Mesothelial cell of epicardium (in vitro differentiated cells): ENCODE measurements at places on chromosomes 7 and 10.

GRCh38 chr10:32347363-32348022, 535 bp upstream of the EPC1 start:
- H3K4me3 ChIP-seq = peak overlapping the region; percentile 52
- H3K4me1 ChIP-seq = peaks cover 48% of the 10 kb centered on the region
- H3K27me3 ChIP-seq = no peaks in the 10 kb centered on the region
- peaks cover 3% of the 10 kb centered on the region for H3K36me3 ChIP-seq

- no peaks in the 10 kb centered on the region for H3K36me3 ChIP-seq
- peaks cover 27% of the 10 kb centered on the region for H3K4me1 ChIP-seq
- no peak overlapping the region for H3K4me3 ChIP-seq
- H3K27ac ChIP-seq = no peak overlapping the region
- H3K27me3 ChIP-seq = peaks cover 46% of the 10 kb centered on the region
- DNase-seq = no peak
These were observed 251.7 kb upstream of the PITRM1 start for GRCh38 chr10:3424111-3424851.

DNA sequence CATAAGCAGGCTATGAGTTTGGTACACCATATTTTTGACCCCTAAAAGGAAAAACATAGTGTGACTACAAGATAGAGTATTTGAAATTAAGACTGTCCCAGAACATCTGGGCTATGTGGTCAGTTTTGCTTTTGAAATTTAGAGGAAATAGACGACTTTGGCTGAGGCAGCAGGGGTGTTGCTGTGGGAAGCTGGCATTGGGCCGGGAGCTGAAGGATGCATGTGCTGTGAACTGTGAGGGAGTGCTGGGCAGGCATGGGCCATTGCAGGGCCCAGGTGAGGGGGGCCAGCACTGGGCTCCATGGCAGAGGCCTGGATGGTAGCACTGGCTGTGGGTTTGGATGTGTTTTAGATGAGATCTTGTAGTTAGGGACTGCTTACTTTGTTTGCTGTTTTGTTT, 168.3 kb downstream of the BMPER start:
- H3K36me3 ChIP-seq = no peaks in the 10 kb centered on the region
- no peak for DNase-seq
- H3K4me3 ChIP-seq = no peak overlapping the region
- H3K27ac ChIP-seq = no peak overlapping the region

DNA sequence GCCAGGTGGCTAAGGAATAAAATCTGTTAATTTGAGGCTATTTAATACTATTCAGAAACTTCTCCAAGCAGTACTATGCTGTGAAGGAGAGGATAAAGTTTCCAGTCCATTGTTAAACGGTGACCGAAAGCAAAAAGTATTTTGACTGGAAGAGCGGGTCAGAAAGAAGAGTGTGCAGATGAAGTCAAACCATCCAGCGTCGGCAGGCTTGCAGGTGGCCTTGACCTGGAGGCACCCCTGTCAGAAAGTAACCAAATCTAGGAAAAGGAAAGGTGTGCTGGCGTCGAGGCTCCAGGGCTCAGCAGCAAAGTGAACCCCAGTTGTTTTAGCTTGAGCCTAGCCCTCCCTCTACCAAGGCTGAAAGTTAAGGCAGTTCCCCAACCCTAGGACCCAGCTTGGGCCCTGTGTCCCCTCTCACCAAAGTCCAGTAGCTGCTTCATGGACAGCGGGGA, 544 bp downstream of the PDK4 start:
- peak overlapping the region; percentile 90 for H3K4me3 ChIP-seq
- peaks cover 13% of the 10 kb centered on the region for H3K4me1 ChIP-seq
- H3K27ac ChIP-seq = no peak overlapping the region
- H3K36me3 ChIP-seq = no peaks in the 10 kb centered on the region
- no peak for DNase-seq
- peaks cover 22% of the 10 kb centered on the region for H3K27me3 ChIP-seq

- no peak for DNase-seq
- peaks cover 5% of the 10 kb centered on the region for H3K4me1 ChIP-seq
- H3K4me3 ChIP-seq = no peak overlapping the region
- no peak overlapping the region for H3K27ac ChIP-seq
These were observed 357.3 kb downstream of the BBS9 start for GRCh38 chr7:33486633-33487032.

DNA sequence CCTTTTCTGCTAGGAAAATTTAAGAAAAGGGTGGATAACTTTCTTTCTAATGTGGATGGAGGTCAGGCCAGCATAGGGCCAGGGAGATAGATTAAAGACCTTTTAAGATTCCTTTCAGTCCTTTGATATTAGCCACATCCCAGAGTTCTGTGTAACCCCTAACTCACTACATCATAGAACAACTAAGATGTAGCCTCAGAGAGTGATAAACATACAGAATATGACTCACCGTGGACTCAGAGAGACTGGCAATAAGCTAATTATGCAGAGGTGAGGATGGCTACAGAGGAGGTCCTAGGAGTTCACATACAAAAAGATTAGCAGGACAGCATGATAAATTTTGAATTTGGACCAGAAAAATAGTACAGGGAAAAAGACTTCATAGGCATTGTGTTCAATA, 141.0 kb downstream of the AOAH start:
- H3K36me3 ChIP-seq = no peaks in the 10 kb centered on the region
- H3K27me3 ChIP-seq = peaks cover 5% of the 10 kb centered on the region
- H3K4me1 ChIP-seq = no peaks in the 10 kb centered on the region
- DNase-seq = no peak
- no peak overlapping the region for H3K4me3 ChIP-seq
- no peak overlapping the region for H3K27ac ChIP-seq

DNA sequence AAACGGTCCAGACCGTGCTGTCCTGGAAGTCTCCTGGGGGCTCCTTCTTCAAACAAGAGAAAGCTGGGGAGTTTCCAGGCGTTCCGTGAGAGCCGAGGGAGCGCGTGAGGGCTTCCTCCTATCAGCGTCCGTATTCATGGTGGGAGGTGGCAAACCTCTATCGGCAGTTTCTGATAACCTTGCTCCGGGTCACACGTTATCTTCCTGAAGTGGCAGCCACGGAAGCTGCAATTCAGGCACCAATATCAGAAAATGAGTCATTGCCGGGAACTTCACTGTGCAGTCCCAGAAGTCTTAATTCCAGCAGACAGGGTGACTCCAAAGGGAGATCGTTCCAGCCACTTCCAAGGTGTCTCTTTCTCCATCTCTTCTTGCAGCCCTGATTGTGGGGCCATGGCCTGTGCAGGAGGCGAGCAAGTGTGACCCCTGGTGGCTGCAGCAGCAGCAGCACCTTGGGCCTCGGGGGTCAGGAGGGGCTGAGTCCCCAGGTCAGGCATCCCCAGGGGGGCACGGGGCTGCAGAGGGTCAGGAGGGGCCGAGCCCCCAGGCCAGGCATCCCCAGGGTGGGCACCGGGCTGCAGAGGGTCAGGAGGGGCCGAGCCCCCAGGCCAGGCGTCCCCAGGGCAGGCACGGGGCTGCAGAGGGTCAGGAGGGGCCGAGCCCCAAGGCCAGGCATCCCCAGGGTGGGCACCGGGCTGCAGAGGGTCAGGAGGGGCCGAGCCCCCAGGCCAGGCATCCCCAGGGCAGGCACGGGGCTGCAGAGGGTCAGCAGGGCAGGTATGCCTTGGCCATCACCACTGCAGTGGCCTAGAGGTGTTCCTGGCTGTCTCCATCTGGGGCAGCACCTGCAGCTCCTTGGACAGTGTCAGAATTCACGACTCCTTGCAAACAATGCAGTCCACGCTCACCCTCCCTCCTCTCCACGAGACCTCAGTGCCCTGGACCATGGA, 538.7 kb downstream of the DNAJB6 start:
- no peak overlapping the region for H3K27ac ChIP-seq
- H3K27me3 ChIP-seq = peaks cover 6% of the 10 kb centered on the region
- no peaks in the 10 kb centered on the region for H3K4me1 ChIP-seq
- no peak overlapping the region for H3K4me3 ChIP-seq

DNA sequence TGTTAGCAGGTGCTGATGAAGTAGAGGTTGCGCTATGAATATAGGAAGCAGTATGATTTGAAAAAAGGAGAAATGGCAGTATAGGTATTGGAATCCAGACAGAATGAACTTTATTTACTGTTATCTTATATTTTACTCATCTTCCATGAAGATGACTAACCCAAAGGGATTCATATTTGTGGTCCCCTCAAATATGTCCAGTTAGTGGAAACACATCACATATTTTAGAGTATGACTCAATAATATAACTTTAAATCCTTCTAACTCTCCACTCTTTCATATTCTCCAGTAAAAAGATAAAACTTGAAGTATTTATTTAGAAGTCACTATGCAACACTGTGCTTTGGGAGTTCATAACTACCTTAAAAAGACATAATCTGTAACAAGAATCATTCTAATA, 286.5 kb upstream of the LRRTM3 start:
- no peaks in the 10 kb centered on the region for H3K36me3 ChIP-seq
- H3K27me3 ChIP-seq = no peaks in the 10 kb centered on the region
- no peak overlapping the region for H3K4me3 ChIP-seq
- H3K27ac ChIP-seq = no peak overlapping the region
- DNase-seq = no peak
- no peaks in the 10 kb centered on the region for H3K4me1 ChIP-seq

- H3K27me3 ChIP-seq = no peaks in the 10 kb centered on the region
- H3K4me3 ChIP-seq = no peak overlapping the region
- no peak overlapping the region for H3K27ac ChIP-seq
- H3K36me3 ChIP-seq = peaks cover 14% of the 10 kb centered on the region
These were observed 149.8 kb upstream of the HDAC9 start for GRCh38 chr7:18345641-18346234.

DNA sequence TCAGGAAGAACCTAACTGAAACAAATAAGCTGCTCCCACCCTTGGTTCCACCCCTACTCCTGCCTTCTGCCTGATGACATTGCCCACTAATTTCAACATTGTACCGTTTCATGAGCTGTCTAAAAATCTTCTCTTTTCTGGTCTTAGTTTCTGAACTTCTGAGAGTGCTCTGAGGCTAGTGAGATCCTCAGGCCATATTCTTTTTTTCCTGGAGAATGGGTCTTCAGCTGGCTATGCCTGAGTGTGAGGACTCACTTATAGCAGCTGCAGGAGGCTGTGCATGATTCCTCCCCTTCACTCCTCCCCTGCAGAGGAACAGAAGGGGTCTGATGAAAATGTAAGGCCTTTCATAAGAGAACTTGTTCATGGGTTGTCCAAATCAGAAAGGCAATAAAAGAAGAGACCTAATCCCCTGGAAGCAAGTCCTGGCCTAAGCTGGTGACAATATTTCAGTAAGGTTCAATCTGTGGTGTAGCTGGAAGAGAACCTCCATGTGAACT, 11.1 kb downstream of the HOXA4 start:
- no peaks in the 10 kb centered on the region for H3K27me3 ChIP-seq
- peaks cover 79% of the 10 kb centered on the region for H3K4me1 ChIP-seq
- H3K4me3 ChIP-seq = peak overlapping the region; percentile 88

DNA sequence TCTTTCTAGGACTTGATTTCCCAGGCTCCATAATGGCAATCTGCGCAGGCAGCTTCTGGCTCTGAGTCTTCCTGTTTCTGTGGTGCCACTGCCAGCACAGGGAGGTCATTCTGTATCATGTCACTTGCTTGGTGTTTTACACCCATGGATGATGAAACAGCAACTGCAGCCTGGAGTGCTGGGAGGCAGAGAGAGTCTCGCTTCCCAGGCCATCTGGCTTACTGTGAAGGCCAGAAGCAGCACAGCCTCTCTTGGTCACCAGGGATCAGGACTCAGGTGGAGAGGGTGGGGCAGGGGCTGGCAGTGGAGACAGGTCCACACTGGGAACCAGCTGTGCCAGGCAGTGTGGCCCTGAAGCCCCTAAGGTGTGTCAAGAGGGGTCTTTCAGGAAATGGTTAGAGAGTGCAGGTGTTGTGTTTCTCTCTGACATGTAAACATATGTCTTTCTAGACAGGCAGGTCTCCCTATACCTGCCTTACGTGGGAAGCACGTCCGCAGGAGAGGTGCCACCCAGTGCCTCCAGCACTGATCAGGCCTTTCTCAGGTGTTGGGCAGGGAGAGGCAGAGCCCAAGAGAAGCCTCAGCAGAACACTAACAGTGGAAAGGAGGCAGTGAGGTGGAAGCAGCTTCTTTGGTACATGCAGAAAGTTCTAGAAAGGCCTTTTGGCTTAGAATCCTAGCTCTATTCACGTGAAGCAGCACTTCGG, 71.4 kb downstream of the INSIG1 start:
- H3K36me3 ChIP-seq = no peaks in the 10 kb centered on the region
- no peak overlapping the region for H3K27ac ChIP-seq
- H3K4me3 ChIP-seq = no peak overlapping the region
- H3K4me1 ChIP-seq = peaks cover 10% of the 10 kb centered on the region
- H3K27me3 ChIP-seq = peaks cover 76% of the 10 kb centered on the region

DNA sequence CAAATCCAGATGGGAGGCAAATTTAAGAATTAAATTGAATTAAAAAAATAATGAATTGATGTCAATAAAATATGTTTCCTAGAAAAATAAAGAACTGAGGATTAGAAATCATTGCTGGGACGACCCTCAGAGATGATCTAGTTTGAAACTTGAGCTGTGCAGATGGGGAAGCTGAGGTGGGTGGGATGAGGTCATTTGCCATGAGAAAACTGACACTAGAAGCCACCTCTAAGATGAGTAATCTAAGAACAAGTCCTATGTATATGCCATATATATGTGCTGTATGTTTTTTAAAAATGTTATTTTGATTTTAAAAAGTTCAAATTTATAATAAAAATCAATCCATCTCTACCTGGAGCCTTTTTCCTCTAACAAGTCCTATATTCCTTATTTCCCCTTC, 135.7 kb downstream of the RSU1 start:
- no peak overlapping the region for H3K27ac ChIP-seq
- no peak for DNase-seq
- no peaks in the 10 kb centered on the region for H3K36me3 ChIP-seq
- H3K4me1 ChIP-seq = no peaks in the 10 kb centered on the region

- H3K27me3 ChIP-seq = no peaks in the 10 kb centered on the region
- no peak for DNase-seq
- H3K4me3 ChIP-seq = no peak overlapping the region
- H3K36me3 ChIP-seq = no peaks in the 10 kb centered on the region
- peak overlapping the region; percentile 85 for H3K27ac ChIP-seq
These were observed 83.4 kb downstream of the SLC25A13 start for GRCh38 chr7:96238474-96238873.

DNA sequence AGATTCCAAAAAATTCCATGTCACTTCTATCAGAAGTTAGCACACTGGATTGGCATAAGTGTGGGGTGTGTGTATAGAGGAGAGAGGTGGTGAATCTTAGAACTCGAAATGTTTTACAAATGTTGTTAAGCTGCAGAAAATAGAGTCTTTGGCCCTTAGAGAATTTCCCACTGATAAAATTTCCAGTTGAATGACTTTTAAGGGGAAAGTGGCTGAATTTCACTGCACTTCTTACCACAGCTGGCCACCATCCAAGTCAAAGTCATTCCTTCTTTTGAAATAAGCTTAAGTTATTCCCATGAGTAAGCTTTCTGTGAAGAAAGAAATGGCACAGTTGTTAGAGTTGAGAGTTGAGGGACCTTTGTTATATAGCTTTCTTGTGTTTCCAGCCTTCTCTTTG, 13.9 kb downstream of the VCL start:
- DNase-seq = no peak
- H3K4me1 ChIP-seq = peaks cover 47% of the 10 kb centered on the region
- H3K27me3 ChIP-seq = no peaks in the 10 kb centered on the region
- H3K27ac ChIP-seq = peak overlapping the region; percentile 84
- peaks cover 4% of the 10 kb centered on the region for H3K36me3 ChIP-seq
- H3K4me3 ChIP-seq = no peak overlapping the region
